Activated naive CD8-positive, alpha-beta T cell treated with anti-CD3 and anti-CD28 coated beads for 36 hours (primary cell): ENCODE measurements at places on chromosomes 16 and 17.

DNA sequence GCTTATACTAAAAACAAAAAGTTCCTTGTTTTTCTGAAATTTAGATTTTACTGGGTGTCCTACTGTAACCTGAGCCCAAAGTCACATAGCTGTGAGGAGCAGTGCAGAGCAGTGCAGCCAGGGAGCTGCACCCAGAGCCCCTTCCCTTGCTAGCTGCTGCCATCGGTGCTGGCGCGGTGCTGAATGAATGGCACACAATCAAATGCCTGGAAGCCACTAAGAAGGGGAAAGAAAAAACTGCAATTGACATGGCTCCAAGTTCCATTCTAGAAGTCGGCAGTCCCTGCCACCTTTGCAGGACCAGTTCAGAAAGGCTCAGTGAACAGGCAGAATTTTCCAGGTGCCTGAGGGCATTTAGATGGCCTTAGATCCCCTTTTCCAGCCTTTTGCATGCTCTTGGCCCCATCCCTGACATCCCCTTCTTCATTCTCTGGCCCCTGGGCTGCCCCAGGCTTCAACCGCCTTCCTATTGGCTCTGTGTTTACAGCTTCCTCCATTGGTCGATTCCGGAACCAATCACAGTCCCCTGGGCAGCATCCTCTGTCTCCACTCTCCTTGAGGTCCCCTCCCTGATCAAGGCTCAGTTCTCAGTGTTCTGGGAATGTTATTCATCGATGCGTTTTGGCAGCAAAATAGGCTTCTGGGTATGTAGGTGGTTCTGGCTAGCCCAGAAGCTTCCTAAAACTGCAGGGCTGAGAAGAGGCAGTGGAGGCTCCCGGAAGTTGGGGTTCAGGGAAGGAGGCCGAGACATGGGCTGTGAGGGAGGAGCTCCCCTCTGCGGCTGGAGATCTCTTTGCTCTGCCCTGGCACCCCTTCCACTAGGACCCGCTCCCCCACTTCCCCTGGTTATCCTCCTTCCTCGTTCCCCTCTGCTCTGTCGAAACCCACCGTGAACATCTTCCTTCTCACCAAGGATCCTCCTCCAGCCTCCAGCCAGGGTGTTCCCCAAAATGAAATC is 37.9 kb downstream of the ATP2C2 start:
- peaks cover 2% of the 10 kb centered on the region for H3K4me1 ChIP-seq
- no peaks in the 10 kb centered on the region for H3K36me3 ChIP-seq
- H3K4me3 ChIP-seq = no peak overlapping the region
- H3K27ac ChIP-seq = no peak overlapping the region
- peaks cover 48% of the 10 kb centered on the region for H3K27me3 ChIP-seq
- no peak for DNase-seq

GRCh38 chr17:50778471-50778870 is 11.2 kb upstream of the ANKRD40CL start:
- peaks cover 12% of the 10 kb centered on the region for H3K27me3 ChIP-seq
- no peak overlapping the region for H3K4me3 ChIP-seq
- H3K4me1 ChIP-seq = peaks cover 16% of the 10 kb centered on the region
- DNase-seq = no peak
- H3K36me3 ChIP-seq = no peaks in the 10 kb centered on the region

DNA sequence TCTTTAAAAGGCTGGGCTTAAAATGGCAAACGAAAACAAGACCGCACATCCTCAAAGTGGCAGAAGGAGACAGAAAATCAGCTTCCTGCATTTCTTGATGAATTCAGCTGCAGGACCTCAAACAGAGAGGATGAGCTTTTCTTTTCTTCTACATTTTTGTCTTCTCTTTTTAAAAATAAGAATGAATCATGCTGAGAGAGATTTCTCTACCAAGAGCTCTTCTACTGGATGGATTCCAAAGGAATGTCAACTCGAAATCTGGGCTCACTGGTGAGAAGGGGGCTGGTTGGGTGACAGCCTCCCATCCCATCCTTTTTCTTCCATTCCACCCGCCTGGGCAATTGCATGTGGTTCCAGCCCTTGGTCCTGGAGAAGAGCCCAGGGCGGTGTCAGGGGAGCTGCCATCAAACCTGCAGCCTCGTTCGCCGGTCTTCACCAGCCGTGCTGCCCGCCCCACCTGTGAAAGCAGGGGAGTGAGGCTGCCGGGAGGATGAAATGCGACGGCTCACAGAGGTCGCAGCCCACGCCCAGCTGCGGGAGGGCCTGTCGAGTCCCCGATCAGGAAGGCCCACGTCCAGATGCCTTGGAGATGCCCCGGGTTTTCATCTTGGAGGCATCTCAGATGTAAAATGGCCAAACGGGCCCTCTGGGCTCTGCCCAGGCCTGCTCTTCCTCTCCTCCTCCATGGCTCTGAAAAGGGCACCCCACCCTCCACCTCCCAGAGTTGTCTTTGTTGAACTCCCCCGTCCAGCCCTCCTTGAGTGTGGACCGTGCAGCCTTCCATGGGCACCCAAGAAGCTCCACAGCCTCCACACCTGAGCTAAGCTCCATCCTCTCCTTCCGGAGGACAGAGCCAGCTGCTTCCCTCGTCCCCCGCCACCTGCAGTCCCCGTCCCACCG is 121.9 kb downstream of the FOXL1 start:
- no peak overlapping the region for H3K27ac ChIP-seq
- H3K36me3 ChIP-seq = no peaks in the 10 kb centered on the region
- H3K4me1 ChIP-seq = no peaks in the 10 kb centered on the region
- DNase-seq = no peak

DNA sequence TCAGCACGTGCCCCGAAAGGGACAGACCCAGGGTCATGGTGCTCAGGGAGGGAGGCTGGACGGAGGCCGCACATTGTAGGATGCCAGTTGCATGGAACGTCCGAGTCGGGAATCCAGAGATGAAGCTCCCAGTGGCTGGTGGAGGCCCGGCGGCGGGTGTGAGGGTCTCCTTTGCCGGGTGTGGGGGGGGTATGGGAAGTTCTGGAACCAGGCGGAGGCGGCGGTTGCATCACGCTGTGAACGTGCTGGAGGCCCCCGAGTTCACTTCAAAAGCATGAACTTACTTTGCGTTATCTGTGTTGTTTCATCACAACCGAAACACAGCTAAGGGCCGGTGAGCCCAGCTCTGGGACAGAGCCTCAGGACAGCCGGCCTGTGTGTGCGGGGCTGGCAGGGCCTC is 73.4 kb upstream of the GNG13 start:
- H3K36me3 ChIP-seq = peaks cover 5% of the 10 kb centered on the region
- no peaks in the 10 kb centered on the region for H3K27me3 ChIP-seq
- H3K4me1 ChIP-seq = peaks cover 2% of the 10 kb centered on the region

DNA sequence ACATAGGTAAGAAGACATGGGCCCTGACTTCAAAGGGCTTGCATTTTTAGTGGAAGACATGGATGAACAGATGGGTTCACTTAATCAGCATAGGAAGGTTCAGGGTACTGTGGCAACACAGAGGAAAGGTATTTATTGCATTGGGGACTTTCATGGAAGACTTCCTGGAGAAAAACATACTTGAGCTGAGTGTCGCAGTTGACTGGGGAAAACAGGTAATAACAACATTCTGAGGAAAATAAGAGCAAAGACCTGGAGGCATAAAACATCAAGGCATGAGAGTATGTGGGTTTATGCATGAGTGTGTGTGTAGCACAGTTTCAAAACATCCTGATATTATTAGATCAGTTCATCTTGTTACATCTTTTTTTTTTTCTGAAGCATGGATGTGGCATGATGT is 82.7 kb downstream of the MAP2K6 start:
- H3K27ac ChIP-seq = no peak overlapping the region
- H3K4me3 ChIP-seq = no peak overlapping the region

DNA sequence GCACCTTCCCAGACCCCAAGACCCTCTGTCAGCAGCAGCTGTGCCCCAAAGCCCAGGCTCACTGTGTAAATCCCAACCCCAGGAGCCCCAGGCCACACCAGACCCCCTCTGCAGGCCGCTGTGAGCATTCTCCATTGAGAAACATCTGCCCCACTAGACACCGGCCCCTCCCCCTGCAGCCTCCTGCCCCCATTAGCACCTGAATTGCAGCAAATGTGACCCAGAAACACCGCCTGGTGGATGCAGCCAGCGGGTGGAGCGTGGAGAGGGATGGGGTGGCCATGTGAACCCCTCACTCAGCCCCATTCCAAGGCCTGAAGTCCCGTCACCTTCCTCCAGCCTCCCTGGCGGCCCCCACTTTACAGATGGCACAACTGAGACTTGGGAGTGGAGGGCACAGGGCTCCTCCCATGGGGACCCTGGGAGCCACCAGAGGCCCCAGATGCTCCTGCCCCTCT is 2.2 kb downstream of the UBALD1 start:
- no peaks in the 10 kb centered on the region for H3K27me3 ChIP-seq
- DNase-seq = no peak
- H3K4me1 ChIP-seq = peaks cover 25% of the 10 kb centered on the region
- H3K4me3 ChIP-seq = no peak overlapping the region
- H3K27ac ChIP-seq = no peak overlapping the region
- H3K36me3 ChIP-seq = no peaks in the 10 kb centered on the region

DNA sequence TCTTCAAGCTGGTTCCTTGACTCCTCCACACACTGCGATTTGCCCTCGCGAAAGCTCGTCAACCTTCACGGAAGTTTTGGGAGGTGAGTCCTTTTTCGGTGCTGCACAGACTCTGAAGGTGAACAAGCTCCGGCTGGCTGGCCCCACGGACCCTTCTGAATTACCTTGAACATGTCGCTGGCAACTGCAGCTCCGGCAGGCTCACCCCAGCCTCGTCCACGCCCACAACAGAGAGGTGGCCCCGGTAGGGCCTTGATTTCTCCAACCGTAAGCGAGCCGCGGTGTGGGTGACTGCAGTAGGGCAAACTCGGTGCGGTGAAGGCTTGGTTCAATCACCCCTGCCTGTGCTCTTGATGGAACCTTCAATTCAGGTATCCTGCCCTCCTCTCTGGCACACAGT is 1020.7 kb upstream of the GOT2 start:
- H3K27me3 ChIP-seq = no peaks in the 10 kb centered on the region
- DNase-seq = no peak
- H3K4me1 ChIP-seq = no peaks in the 10 kb centered on the region
- no peak overlapping the region for H3K27ac ChIP-seq

- H3K4me3 ChIP-seq = no peak overlapping the region
- DNase-seq = no peak
- H3K27ac ChIP-seq = no peak overlapping the region
- H3K4me1 ChIP-seq = peaks cover 14% of the 10 kb centered on the region
Measured at GRCh38 chr16:57686577-57686976, 8.0 kb upstream of the DRC7 start.

- peaks cover 12% of the 10 kb centered on the region for H3K36me3 ChIP-seq
- H3K27ac ChIP-seq = no peak overlapping the region
- no peaks in the 10 kb centered on the region for H3K4me1 ChIP-seq
- H3K27me3 ChIP-seq = no peaks in the 10 kb centered on the region
Measured at GRCh38 chr17:1782171-1782567, 20.3 kb downstream of the SERPINF1 start.

DNA sequence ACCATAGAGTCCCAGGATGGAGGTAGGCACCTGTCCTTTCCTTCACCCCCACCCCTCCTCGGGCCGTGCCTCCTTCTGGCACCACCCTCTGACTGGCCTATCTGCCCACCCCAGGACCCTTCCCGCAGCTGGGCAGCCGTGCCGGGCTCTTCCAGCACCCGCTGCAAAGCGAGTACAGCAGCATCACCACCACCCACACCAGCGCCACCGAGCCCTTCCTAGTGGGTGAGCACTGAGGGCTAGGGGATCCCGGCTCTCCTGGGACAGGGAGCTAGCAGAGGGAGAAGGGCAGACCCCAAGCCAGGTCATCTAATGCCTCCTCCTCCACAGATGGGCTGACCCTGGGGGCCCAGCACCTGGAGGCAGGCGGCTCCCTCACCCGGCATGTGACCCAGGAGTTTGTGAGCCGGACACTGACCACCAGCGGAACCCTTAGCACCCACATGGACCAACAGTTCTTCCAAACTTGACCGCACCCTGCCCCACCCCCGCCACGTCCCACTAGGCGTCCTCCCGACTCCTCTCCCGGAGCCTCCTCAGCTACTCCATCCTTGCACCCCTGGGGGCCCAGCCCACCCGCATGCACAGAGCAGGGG is 7.8 kb downstream of the GALK1 start:
- H3K36me3 ChIP-seq = no peaks in the 10 kb centered on the region
- H3K4me3 ChIP-seq = no peak overlapping the region
- DNase-seq = no peak
- H3K27me3 ChIP-seq = no peaks in the 10 kb centered on the region

- no peaks in the 10 kb centered on the region for H3K4me1 ChIP-seq
- H3K27me3 ChIP-seq = no peaks in the 10 kb centered on the region
- DNase-seq = no peak
- H3K4me3 ChIP-seq = no peak overlapping the region
Measured at GRCh38 chr17:74082886-74083285, 120.6 kb upstream of the RPL38 start.

GRCh38 chr17:73465130-73465952 is 153.5 kb upstream of the CDC42EP4 start:
- H3K27ac ChIP-seq = no peak overlapping the region
- no peaks in the 10 kb centered on the region for H3K4me1 ChIP-seq
- peaks cover 5% of the 10 kb centered on the region for H3K36me3 ChIP-seq

- H3K36me3 ChIP-seq = no peaks in the 10 kb centered on the region
- H3K4me3 ChIP-seq = no peak overlapping the region
- no peaks in the 10 kb centered on the region for H3K4me1 ChIP-seq
- H3K27ac ChIP-seq = no peak overlapping the region
- H3K27me3 ChIP-seq = no peaks in the 10 kb centered on the region
- DNase-seq = no peak
Measured at GRCh38 chr16:9907752-9908151, 274.5 kb downstream of the GRIN2A start.

- DNase-seq = no peak
- H3K36me3 ChIP-seq = no peaks in the 10 kb centered on the region
- H3K4me1 ChIP-seq = peaks cover 8% of the 10 kb centered on the region
- H3K27ac ChIP-seq = no peak overlapping the region
- peaks cover 30% of the 10 kb centered on the region for H3K27me3 ChIP-seq
Measured at GRCh38 chr16:85461814-85462713, 151.1 kb upstream of the GSE1 start.

DNA sequence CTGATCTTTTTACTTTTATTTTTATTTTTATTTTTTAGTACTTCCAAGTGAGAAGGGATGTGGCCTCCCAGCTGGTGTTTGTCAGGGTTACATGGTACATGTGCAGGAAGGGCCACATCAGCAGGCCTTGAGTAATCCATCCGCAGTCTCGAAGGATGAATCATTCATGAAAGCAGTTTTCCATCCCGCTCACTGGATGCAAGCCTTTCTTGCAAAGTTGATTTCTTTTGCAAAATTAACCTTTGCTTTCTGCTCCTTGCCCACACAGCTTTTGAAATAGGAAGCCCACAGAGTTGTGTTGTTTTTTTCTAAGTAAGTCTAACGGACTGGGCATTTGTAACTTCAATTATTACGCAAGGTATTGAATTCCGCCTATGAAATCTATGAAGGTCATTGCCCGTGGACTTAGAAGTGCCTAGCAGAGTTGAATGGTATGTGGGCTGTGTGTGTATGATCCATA is 157.4 kb downstream of the PRKCA start:
- no peak overlapping the region for H3K4me3 ChIP-seq
- peaks cover 57% of the 10 kb centered on the region for H3K36me3 ChIP-seq
- H3K4me1 ChIP-seq = peaks cover 20% of the 10 kb centered on the region
- H3K27ac ChIP-seq = no peak overlapping the region

- no peaks in the 10 kb centered on the region for H3K27me3 ChIP-seq
- peaks cover 16% of the 10 kb centered on the region for H3K4me1 ChIP-seq
- no peak overlapping the region for H3K27ac ChIP-seq
- no peak for DNase-seq
Measured at GRCh38 chr17:8465356-8465755, 29.7 kb downstream of the NDEL1 start.

GRCh38 chr17:8880466-8880865 is 13.0 kb upstream of the PIK3R6 start:
- H3K4me1 ChIP-seq = no peaks in the 10 kb centered on the region
- no peak overlapping the region for H3K4me3 ChIP-seq
- H3K27ac ChIP-seq = peak overlapping the region; percentile 38
- no peaks in the 10 kb centered on the region for H3K27me3 ChIP-seq
